ENCODE measurements at places on chromosomes 6 and 20.

GRCh38 chr20:60096166-60096565 lies 137.9 kb downstream of the CDH26 start:
- DNase-seq: no peak

- DNase-seq: no peak
Measured at GRCh38 chr6:154579485-154579884, 69.0 kb upstream of the CNKSR3 start.

DNA sequence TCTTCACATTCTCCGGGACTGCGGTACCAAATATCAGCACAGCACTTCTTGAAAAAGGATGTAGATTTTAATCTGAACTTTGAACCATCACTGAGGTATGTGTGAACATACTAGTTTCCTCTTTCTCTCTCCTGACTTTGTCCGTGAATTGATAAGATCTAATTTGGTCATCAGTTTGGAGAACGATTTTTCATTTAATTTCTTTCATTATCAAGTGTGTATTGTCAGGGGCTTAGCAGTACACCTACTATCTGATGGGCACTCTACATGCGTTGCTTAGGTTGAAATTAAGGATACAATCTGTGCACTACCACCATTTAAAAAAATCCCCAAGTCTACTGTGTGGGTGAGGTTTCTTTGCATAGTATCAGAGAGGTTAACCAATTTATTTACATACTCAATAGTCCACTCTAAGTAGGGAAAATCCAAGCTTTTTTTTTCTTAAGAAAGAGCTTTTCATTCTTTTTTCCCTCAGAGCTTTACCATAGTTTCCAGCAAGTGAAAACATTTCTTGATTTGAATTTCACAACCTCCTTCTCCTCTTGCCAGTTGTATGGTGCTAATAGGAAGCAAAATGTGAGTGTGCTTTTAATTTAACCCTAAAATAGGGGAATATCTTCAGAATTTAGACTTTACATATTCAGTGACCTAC lies 105.4 kb upstream of the ESR1 start:
- no peak for DNase-seq

DNA sequence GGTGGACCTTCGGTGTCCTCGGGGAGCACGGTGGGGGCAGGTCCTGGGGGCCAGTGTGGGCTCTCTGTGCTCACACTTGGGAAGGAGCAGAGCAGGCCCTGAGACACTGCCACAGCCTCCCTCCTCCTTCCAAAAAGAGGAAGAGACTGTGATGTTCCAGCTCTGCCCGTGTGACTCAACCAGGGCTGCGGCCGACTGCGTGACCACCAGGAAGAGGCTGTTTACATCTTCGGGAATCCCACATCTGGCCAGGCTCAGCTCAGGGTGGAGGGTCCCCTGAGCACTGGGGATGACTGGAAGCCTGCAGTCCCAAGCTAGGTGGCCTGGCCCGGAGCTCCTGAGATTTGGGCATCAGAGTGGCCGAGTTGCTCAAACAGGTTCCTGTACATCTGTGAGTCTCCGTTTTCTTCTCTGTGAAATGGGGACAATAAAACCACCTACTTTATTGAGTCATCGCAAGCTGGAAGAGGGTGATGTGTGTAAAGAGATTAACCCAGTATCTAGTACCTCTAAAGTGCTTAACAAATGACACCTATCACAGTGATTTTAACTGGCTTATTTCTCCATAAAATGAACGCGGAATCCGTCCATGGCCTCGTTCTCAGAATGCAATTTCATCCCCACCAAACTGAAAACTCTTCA lies 242.1 kb downstream of the DLL1 start:
- DNase-seq: no peak
